Stimulated activated CD8-positive, alpha-beta memory T cell treated with anti-CD3 and anti-CD28 coated beads, Interleukin-15, amount 100 ng/mL, for 4 hours (primary cell): ENCODE measurements at places on chromosomes 3 and 15.
A peak's percentile ranks its signal among the peaks of the same experiment; 100 is the strongest.

GRCh38 chr3:136196064-136196400, at the start of gene MSL2:
Gene MSL2 (minus strand): TSS chr3:136196335. CDS start chr3:136195113, 1,222 bp downstream.
- DNase-seq: no peak

DNA sequence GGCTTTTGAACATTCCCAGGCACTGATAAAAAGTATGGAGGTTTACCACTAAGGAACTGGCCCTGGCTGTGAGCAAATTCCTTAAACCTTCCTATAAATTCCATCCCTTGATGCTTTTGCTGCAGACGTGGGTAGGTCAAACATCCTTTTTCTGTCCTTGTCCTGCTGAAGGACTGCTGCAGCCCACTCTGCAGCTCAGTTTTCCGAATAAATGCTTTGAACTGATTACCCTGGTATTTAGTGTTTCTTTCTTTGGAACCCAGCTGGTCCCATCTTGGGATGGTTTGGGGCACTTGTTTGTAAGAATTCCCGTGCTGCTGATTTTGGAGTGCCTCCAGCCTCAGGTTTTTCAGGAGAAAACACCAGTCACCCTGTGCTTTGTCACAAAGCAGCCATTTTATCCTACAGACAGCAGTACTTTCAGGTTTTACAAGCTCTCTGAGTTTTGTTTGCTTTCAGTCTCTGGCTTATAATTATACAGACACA, 815.9 kb downstream of the VGLL3 start:
- no peak for DNase-seq

GRCh38 chr15:61200626-61201025, 28.5 kb downstream of the RORA start:
- no peak for DNase-seq

GRCh38 chr3:175355801-175356335, 496.7 kb downstream of the NAALADL2 start:
- no peak for DNase-seq

DNA sequence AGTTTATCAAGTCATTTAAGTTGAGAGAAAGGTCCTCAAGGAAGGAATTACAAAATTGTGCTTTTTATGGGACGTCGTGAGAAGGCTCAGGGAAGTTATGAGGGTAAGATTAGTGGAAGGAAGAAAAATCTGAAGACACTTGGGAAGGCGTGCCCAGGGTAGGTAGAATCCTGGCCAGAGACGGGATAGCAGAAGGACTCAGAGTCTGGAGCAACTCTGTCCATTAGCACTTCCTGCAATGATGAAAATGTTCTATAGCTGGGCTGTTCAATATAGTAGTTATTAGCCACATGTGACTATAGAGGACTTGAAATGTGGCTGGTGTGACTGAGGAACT, 271.0 kb upstream of the ZPLD1 start:
- DNase-seq: no peak

- DNase-seq: no peak
Measured at GRCh38 chr15:49286649-49287404, 116.8 kb downstream of the GALK2 start.

DNA sequence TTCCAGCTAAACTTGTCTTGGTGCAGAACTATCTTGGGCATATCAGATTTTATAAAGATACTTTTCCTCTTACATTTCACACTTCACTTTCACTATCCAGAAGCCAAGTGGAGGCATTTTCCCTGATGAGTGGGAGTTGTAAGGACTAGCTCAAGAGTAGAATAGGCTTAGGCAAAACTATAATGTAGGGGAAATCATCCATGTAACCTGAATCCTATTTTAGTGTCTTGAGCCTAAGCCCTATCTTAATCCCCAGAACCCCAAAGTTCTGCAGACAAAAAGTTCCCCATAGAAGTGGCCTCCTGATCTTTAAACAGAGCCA, 42.2 kb upstream of the CD47 start:
- no peak for DNase-seq

DNA sequence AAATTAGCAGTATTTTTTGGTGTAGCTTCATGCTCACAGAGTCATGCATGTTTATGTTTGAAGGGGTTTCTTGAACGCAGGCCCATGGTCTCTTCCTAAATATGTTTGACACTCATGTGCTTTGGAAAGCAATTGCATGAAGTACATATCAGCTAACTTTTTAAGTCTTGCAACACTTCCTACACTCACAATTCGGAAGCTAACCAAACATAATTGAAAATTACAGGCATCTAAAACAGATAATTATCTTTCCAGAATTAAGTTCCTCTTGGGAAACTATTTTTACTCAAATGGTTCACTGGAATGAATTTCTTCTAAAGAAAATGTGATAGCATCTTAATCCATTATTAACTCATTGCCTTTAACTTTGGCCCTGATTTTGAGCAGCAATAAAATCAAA, 438.9 kb downstream of the RAP2B start:
- no peak for DNase-seq

DNA sequence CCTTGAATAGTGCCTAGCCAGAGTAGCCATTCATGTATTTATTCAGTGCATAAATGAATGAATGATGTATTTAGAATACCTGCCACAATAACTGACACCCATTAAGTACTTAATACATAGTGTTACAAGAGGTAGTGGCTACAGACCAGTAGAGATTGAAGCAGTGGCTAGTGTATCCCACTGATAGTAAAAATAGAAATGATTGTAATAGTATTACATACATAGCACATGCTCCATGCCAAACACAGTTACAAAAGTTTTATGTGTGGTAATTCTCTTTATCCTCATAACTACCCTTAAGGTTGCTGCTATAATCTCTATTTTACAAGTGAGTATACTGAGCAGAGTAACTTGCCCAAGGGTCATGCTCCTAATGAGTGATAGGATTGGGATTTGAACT, 30.3 kb upstream of the SCAANT1 start:
- no peak for DNase-seq

GRCh38 chr15:66603301-66604179, 37.7 kb upstream of the LCTL start:
- peak; percentile 25 for DNase-seq

DNA sequence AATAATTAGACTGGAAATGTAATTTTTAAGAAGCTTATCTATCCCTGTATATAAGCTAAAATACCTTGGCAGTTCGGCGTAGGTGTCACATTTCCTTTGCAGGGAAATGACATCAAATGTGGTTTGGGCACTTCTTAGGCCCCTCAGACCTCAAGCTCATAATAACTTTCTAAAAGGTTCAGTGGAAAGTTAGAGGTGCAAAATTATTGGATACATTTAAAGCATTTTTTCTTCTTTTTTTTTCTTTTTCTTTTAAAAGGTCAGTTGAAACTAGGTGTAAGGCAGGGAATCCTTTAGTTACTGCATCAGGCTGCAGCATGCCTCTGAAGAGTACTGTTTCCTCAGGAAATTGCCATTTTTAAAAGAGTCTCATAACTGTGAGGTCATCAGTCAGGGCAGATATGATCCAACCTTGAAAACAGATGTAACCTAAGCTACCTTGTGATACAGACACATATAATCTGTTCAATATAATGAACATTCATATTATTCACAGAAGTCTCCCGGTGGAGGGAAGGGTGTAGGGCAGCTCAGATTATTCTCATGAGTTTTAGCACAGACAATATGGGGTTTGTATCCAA, 4.8 kb downstream of the SACM1L start:
- no peak for DNase-seq

GRCh38 chr15:89112341-89112971, 24.2 kb downstream of the ABHD2 start:
- DNase-seq: no peak

- DNase-seq: no peak
Measured at GRCh38 chr3:34109846-34110245, 311.4 kb downstream of the PDCD6IP start.

- no peak for DNase-seq
Measured at GRCh38 chr3:171806200-171807128, 3.8 kb downstream of the PLD1 start.

DNA sequence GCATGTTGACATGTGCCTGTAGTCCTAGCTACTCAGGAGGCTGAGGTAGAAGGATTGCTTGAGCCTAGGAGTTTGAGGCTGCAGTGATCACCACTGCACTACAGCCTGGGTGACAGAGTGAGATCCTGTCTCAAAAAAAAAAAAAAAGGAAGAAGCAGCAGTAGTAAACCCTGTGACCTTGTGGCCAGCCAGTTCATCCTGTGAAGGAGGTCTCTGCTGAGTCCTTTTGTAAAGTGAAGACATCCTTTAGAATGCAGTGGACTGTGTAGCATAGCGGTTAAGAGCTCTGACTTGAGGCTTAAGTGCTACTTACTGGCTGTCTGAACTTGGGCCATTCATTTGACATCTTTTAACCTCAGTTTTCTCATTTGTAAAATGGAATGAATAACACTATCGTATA, 8.3 kb downstream of the EXOSC7 start:
- no peak for DNase-seq

DNA sequence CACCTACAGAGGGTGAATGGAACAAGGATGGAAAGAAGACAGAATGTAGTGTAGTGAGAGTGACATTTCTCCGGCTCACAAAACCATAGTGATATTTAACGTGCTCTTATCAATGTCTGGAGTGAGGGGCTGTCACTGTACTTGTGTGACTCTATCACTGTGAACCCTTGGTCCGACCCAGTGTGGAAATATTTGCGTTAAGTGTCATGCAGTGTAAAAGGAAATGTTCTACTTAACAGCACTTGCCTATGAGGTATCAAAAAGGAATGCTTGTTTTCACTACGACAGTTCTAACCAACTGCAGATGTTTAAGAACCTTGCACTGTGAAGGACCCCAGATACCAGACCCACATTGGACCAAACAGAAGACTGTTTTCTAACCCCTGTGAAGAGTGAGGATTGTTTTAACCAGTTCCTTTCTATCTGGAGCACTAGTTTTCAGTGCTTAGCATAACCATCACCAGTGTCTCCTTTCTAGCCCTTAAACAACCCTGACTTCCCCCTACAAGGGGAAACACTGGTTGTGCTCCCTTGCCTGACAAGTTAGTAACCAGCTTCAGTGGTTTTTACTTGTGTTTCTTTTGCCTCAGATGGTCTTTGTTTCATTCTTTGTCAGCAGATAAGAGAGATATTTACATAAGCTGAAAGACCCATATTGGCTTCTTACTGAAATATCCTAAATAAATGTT, 144.7 kb upstream of the ABHD17C start:
- DNase-seq: no peak

DNA sequence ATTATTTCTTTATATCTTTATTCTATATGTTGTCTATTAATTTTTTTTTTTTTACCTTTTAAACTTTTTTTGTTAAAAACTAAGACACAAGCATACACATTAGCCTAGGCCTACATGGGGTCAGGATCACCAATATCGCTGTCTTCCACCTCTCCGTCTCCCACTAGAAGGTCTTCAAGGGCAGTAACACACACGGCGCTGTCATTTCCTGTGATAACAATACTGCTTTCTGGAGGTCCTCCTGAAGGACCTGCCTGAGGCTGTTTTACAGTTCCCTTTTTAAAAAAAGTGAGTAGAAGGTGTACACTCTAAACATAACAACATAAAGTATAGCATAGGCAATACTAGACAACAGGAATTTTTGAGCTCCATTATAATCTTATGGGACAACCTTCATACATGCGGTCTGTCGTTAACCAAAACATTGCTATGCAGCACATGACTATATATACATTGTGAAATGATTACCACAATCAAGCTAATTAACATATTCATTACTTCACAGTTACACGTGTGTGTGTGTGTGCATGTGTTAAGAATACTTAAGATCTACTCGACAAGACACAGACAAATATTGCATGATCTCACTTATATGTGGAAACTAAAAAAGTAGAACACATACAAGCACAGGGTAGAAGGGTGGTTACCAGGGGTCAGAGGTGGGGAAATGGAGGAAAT, 20.8 kb downstream of the RAB6B start:
- no peak for DNase-seq

DNA sequence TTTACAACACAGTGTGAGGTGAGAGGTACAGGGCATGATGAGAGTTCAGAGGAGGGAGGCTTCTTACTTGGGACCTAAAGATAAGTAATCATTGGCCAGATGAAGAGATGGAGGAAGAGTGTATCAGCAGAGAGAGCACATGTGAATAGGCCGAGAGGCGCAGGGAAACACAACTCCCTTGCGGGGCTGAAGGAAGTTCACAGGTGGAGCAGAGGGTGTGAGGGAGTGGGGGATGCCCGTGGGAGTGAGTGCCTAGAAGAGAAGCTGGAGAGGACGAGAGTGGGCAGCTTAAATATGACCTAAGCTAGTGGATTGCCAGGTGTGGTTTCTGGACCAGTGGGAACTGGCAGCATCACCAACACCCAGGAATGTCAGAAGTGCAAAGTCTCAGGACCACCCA, 98.2 kb upstream of the TBC1D5 start:
- DNase-seq: no peak

- no peak for DNase-seq
Measured at GRCh38 chr3:128167646-128167972, 14.3 kb downstream of the EEFSEC start.

GRCh38 chr3:152943645-152944044, 108.7 kb downstream of the P2RY1 start:
- DNase-seq: no peak

DNA sequence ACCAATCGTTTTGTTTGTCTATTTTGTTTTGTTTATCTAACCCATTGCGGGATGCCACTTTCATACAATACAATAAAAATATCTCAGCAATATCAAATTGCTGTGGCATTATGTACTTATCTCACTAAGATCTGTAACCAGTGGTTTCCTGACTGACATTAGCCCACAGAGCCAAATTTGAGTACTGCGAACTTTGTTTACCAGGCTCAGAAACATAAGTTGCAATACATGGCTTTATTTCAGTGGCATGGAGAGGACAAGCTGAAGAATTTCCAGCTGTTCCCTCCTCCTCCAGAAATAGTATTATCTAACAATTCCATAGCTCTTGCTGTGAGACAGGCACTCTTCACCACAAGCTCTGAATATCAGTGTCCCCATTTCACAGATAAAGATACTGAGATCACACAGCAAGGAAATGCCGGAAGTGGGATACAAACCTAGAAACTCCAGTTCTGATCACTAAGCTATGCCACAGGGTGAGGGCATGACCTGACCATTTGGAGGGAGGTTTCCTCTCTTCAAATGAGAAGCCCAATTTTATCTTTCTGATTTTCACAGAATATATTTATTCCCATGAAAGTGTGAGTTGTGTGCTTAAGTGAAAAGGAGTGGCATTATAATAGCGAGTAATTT, 469.9 kb upstream of the CBLB start:
- no peak for DNase-seq

DNA sequence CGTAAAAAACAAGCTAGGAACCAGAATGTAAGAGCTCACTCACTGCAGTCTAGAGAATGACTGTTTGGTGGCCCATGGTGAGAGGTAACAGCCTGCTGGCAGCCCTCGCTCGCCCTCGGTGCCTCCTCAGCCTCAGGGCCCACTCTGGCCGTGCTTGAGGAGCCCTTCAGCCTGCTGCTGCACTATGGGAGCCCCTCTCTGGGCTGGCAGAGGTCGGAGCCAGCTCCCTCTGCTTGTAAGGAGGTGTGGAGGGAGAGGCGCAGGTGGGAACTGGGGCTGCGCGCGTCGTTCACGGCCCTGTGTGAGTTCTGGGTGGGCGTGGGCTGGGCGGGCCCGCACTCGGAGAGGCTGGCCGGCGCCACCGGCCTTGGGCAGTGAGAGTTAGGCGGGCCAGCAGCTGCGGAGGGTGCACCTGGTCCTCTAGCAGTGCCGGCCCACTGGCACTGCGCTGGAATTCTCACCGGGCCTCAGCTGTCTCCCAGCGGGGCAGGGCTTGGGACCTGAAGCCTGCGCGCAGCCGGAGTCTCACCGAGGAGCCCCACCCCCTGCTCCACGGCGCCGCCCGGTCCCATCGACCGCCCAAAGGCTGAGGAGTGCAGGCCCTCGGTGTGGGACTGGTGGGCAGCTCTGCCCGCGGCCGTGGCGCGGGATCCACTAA, 420.6 kb downstream of the RBMS3 start:
- no peak for DNase-seq

- DNase-seq: no peak
Measured at GRCh38 chr15:87354661-87355410, 901.7 kb downstream of the NTRK3 start.
